Activated naive CD4-positive, alpha-beta T cell treated with anti-CD3 and anti-CD28 coated beads, Interleukin-2, amount 50 U/mL, for 16 hours (primary cell): ENCODE measurements at places on chromosomes 5 and 9.

DNA sequence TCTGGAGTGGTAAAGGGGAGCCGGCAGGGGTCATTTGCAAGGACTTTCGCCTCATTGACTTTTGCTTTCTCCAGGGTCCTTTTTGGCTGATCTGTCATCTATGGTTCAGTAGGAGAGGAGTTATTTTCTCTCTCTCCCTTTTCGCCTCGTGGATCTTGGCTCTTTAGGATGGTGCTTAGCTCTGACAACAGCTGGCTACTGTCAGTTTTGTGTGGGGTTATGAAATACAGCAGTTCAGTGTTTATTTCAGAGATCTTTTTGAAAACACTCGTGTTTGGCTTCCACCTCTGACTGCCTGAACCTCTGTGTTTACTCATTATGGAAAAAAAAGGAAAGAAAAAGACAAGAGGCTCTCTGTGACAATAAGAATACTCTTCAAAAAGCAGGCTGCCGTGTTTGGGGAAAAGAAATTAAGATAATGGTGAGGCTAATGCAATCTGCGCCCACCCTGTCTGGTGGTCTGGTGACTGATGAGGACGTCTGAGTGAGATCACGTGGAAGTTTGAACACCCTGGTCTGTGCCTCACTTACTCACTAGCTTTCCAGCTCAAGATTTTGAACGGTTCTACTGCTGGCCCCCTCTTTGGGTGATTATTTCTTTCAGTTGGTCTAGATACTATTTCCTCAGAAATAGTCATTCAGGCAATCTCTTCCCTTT, 567.7 kb downstream of the CAAP1 start:
- no peak for DNase-seq

- DNase-seq = no peak
Measured at GRCh38 chr9:35856206-35856605, 14.0 kb downstream of the OR13J1 start.

GRCh38 chr9:126952205-126952977, 37.8 kb downstream of the RALGPS1 start:
- no peak for DNase-seq

- DNase-seq = no peak
Measured at GRCh38 chr9:125061391-125061790, 81.9 kb downstream of the SCAI start.

GRCh38 chr5:93793159-93793781, 51.9 kb upstream of the POU5F2 start:
- DNase-seq = no peak

GRCh38 chr5:146656703-146657102, 140.7 kb upstream of the GPR151 start:
- no peak for DNase-seq

DNA sequence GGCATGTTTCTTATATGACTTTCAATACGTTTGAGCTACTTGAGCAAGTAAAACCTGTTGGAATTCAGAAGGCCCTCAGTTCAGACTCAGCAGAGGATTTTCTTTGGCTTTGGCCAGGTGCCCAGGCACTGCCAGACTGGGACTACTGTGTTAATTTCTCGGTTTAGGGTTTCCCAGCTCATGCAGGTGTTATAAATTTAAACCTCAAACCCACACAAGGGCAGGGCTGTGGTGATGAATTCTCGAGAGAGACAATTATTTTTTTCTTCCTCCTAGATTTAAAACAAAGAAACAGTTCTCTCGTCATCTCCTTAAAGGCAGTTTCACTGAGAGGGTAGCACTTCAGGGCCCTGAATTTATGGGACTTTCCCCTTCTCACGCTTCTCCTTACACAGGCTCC, 406.0 kb upstream of the PIK3R1 start:
- DNase-seq = no peak

DNA sequence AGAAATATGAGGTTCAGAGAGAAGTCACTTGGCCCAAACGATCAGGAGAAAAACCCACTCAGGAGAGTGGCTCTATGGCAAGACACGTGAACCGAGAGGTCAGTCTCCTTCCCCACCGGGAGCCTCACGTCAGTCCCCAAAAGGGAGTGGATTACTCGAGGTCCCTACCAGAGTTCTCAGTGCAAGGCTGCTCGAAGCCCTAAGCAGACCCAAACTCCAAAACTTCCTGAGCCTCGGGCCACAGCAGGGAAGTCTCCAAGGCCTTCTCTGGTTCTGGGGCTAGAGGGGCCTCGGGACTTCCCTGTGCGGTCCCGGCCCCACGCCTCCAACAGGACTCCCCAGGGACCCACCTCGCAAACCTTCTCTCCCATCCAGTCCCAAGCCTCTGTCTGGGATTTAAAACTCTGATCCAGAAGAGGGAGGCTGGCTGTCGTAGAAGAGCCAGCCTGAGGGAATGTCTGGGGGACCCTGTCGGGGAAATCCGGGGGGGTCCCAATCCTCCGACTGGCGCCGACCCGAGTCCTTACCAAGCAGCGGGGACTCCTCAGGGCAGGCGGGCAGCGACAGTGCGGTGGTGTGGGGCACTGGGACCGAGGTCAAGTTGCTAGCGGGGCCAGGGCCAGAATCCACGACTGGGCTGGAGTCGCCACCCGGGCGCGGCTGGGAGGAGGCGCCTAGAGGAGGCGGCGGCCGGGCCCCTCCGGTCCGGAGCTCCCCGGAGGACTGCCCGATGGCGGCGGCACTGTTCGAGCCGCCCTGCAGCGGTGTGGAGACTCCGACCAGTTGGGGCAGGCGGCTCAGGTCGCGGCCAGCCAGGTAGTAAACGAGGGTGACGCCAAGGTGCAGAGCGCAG, 679 bp downstream of the B4GALT1 start:
- DNase-seq = peak; percentile 24

GRCh38 chr5:150507474-150508276, at the start of gene NDST1:
TSS of gene NDST1 (plus strand) at chr5:150508131. CDS start at chr5:150521255, 13,124 bp downstream.
- no peak for DNase-seq
